NCI-H510A (cell line): ENCODE measurements at places on chromosomes 5 and 9.

DNA sequence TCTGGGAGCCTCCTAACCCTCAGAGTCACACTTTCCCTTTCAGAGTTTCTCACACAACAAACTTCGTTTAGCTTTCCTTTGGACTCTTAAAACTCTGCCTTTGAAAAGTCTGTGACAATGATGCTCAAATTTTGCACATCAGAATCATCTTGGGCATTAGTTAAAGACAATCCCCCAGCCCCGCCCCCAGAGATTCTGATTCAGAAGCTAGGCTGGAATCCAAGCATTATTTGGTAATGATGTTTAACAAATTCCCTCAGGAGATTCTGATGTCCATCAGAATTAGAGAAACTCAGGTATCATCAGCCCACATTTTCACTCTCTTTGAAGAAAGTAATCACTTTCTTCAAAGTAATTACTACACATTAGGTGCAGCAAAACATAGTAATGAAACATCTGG, 9.6 kb upstream of the PLPP1 start:
- DNase-seq: no peak

DNA sequence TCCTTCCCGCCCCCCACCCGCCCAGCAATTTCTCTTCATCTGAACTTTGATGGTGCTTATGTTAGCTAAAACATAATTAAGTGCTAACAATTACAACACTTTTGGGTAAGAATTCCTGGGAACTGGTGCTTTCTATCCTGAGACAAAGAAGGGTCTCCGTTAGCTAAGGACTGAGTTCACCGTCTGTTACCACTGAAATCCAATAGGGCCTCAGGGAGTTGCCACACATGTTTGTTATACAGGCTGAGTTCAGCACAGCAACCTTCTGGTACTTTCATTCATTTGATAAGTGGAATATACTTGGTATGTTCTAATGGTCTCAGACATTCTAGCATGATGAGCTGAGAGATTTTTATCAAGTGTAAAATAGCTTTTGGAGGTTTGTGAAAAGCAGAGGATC, 437.9 kb downstream of the EFNA5 start:
- no peak for DNase-seq

DNA sequence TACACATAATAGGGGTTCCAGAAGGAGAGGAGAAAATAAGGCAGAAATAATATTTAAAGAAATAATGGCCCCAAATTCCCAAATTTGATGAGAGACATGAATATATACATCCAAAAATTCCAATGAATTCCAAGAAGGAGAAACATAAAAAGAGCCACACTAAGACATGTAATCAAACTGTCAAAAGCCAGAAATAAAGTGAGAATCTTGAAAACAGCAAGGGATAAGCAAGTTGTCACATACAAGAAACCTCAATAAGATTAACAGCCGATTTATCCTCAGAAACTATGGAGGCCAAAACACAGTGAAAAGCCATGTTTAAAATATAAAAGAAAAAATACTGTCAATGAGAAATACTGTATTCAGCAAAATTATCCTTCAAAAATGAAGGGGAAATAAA, 14.5 kb downstream of the CATSPER3 start:
- no peak for DNase-seq

DNA sequence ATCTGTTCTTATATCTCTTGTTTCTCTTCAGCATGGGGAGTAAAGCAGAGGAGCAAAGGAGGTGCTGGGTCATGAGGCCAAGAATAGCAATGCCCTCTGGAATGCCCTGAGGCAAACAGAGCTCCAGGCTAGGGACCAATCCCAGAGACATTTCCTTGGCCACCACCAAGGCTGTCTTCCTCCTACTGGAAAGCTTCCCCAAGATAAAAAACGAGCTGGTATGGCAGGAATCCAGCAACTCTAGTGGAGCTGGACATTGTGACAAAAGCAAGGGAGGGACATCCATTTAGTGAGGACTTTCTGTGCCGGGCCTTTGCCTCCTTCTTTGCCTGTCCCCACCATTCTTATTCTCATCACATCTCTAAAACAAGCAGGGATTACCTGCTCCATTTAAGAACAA, 161.6 kb downstream of the ASTN2 start:
- no peak for DNase-seq

DNA sequence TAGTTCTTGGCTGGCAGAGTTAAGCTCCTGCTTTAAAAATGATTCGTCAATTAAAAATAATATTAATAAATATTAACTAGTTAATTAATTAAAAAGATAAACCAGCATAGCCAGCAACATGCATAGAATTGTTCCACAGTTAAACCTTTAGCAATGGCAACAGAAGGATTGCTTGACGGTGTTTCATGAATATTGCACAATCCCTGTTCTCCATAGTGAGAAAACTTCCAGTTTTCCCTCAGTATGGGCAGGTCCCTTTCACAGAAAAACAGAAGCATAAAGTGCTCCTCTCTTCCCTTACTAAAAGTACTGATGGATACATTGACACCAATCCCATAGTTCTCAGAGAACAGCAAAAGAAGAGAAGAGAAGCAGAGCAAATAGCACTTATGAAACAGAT, 71.4 kb upstream of the CAST start:
- no peak for DNase-seq

DNA sequence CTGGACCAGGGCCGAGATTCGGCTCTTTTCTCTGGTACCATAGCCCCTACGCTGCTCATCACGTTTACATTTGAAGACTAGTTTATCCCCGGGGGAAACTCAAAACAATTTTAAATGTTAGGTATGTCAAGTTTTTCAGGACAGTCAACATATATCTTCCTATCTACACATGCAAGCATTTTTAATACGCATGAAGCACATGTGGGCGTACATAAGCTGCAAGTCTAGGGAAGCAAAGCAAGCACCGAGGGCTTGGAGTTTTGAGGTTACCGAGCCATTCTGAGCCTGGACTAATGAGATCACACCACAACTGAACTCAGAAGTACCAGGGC, 154.4 kb downstream of the AUH start:
- no peak for DNase-seq
